ENCODE measurements at places on chromosomes 1 and 21.

- peak within 1 kb of the TSS; percentile 17 for H3K27ac ChIP-seq
- H3K4me1 ChIP-seq: peaks cover 32% of the 10 kb centered on the region
- H3K27me3 ChIP-seq: peaks cover 47% of the 10 kb centered on the region
- H3K36me3 ChIP-seq: no peaks in the 10 kb centered on the region
Observed at GRCh38 chr1:153678519-153679336, at the start of gene NPR1. NPR1 (plus strand) TSS chr1:153678688; CDS start chr1:153679109, 421 bp downstream.

DNA sequence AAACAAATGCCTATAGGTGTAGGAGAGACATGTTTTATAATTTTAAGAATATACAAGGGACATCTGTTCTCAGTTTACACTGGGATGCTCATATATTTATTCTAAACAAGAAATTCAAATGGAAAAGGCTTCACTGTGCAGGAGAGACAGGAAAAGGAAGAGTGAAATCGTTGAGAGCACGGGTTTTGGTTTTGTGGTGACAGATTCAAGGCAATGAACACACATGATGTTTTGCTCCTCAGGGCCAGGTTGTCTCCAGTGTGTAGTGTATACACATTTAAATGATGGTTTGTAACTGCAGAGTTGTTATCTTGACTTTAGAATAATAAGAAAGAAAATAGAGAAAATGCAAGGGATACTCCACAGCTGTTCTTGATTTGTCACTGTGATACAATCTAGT lies 73.7 kb downstream of the S1PR1 start:
- no peaks in the 10 kb centered on the region for H3K36me3 ChIP-seq
- H3K27ac ChIP-seq: no peak overlapping the region

DNA sequence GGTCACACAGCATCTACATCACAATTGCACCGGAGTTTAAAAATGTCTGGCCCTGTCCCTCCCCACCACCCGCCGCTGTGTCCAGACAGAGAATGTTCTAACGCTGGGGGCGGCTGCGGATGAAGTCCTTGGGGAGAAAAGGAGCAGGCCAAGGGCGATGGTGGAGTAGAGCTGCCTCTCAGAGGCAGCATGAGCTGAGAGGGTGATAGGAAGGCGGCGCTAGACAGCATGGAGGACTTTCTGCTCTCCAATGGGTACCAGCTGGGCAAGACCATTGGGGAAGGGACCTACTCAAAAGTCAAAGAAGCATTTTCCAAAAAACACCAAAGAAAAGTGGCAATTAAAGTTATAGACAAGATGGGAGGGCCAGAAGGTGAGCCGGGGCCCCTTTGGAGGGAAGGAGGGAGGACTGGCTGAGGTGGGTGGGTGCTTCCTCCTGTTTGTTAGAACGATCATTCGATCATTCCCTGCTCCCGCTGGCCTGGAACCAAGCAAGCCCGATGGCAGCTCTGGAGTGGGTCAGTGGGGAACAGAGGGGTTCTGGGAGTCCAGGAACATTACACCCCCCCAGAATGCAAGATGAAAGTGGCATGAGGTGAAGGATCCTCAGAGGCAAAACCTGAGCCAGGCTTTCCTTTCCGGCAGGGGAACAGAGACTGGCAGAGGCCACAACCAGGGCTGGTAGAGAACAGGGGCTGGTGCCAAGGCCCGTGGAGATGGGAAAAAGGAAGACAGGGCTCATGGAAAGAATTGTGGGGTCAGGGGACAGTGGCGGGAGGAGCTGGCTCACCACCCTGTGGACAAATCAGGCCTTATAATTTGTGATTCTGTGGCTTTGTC lies at the start of the genes FAM229A and TSSK3:
Gene FAM229A, minus strand, starts transcription at position 12 of the 840 bp plus-strand sequence. CDS start 394 bp downstream, outside the sequence.
Gene TSSK3, plus strand, starts transcription at position 66 of the 840 bp plus-strand sequence. Its CDS starts 163 bp downstream, at position 229.
- peaks cover 48% of the 10 kb centered on the region for H3K36me3 ChIP-seq
- H3K4me1 ChIP-seq: peaks cover 15% of the 10 kb centered on the region
- H3K27me3 ChIP-seq: no peaks in the 10 kb centered on the region
- peak within 1 kb of the TSS; percentile 75 for H3K27ac ChIP-seq
- no peak for DNase-seq
- H3K4me3 ChIP-seq: peak within 1 kb of the TSS; percentile 40

DNA sequence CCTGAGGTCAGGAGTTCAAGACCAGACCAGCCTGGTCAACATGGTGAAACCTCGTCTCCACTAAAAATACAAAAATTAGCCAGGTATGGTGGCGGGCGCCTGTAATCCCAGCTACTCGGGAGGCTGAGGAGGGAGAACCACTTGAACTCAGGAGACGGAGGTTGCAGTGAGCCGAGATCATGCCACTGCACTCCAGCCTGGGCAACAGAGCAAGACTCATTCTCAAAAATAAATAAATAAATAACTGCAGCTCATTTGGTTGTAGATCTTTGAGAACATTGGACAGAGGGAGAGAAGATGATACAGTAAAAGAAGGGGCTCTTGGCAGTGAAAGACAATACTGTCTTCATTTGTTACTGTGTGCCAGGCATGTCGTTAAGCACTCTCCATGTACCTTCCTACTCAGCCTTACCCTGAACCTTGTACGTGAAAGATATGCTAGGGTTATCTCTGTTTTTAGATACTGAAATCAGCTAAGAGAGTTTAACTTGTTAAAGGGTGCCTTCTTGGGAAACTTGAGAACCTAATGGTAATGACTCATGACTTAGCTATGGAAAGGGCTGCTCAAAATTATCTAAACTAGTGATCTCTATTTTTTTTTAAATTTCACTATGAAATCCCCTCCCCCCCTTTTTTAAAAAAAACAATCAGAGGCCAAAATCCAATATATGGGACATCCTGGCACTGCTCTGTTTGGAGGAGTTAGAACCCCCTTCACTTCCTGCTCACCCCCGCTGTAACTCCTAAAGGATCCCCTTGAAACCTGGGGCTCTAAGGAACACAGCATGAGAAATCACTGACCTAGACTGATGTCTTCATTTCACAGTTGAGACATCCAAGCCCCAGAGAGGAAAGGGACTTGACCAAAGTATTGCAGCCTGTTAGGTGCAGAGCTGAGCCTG lies 6.8 kb upstream of the KPNA6 start:
- no peak for DNase-seq
- H3K27me3 ChIP-seq: no peaks in the 10 kb centered on the region
- no peak overlapping the region for H3K27ac ChIP-seq
- H3K4me3 ChIP-seq: no peak overlapping the region
- H3K4me1 ChIP-seq: no peaks in the 10 kb centered on the region

- H3K27me3 ChIP-seq: no peaks in the 10 kb centered on the region
- DNase-seq: no peak
- no peaks in the 10 kb centered on the region for H3K36me3 ChIP-seq
- no peaks in the 10 kb centered on the region for H3K4me1 ChIP-seq
Observed at GRCh38 chr1:60427701-60428100, 354.1 kb upstream of the C1orf87 start.

- no peaks in the 10 kb centered on the region for H3K4me1 ChIP-seq
- no peaks in the 10 kb centered on the region for H3K36me3 ChIP-seq
- no peak overlapping the region for H3K27ac ChIP-seq
- no peaks in the 10 kb centered on the region for H3K27me3 ChIP-seq
- no peak for DNase-seq
Observed at GRCh38 chr1:5312862-5313261, 658.5 kb downstream of the AJAP1 start.
